ENCODE measurements at places on chromosomes 2 and 18.

GRCh38 chr2:202006301-202006700 lies 27.4 kb upstream of the FZD7 start:
- no peak for DNase-seq

DNA sequence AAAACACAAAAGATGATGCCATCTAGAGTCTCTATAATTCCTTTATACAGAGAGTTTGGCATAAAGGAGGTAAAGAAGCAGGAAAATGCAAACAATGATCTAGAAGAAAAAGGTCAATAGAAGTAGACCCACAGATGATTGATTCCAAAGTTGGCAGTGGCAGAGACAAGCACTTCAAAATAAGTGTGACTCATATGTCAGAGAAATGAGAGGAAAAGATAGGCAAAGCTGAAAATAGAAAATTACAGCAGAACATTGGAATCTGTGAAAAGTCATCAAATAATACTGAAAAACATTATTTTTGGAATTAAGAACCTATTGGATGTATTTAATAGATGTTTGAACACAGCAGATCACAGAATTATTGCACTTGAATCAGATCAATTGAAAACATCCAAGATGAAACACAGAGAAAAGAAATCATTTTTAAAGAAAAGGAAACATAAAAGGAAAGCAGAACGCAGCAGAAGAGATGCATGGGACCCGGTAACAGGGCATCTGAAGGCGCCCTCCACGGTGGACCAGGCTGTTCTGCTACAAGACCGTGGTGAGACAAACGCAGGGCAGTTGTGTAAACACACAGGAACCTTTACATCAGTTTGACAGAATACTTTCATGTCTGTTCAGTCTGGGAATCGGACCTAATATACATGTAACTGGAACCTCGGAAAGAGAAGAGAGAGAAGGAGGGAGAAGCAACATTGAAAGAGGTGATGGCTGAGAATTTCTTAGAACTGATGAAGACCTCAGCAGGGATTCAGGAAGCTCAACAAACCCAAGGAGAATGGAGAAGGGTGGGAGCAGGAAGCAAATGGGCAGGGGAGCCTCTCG lies 74.6 kb upstream of the GPC1 start:
- DNase-seq = no peak

DNA sequence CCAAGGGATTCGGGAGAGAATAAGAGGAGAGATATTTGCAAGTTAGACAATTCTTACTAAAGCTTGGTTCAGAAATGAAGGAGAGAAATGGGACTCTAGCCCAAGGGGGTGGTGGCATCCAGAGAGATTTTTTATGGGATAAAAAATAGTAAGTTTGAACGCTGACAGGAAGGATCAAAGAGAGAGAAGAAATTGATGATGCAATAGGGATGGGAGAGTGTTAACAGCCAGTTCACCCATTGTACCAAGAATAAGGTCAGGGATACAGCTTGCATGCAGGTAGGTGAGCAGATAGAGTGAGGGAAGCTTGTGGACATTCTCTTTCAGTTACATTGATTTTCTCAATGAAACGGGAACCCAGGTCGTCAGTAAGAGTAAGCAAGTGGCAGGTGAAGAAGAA lies 1.2 kb upstream of the ARHGAP25 start:
- DNase-seq = no peak

GRCh38 chr2:220648628-220649027 lies 923.5 kb downstream of the EPHA4 start:
- no peak for DNase-seq

DNA sequence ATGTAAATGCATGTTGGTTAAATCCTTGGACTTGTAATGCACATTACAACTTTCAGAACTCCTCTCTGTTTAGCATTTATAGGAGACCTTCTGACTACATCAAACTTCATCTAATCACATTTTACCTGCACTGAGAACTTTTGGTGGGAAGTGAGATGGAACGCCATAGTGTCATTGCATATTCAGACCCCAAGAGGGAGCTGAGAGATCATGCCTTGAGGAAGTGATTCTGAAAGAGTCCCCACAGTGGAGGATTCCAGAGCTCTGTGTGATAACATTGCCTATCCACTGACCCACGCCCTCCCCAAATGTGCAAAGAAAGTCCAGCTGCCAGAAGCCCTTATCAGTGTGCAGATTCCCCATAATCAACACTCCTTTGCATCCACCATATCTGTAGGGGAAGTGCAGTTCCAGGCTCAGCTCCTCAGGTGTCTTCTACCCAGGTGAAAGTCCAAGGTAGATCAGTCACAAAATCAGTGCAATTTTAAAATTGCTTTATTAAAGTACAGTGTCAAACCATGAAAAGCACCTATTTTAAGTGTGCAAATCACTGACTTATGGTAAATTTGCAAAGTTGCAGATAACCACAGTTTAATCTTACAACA lies 212.4 kb downstream of the RPIA start:
- peak; percentile 5 for DNase-seq

GRCh38 chr2:96762529-96763311 lies 2.0 kb downstream of the CNNM4 start:
- no peak for DNase-seq

GRCh38 chr18:49731860-49732311 lies 81.4 kb downstream of the ACAA2 start:
- DNase-seq = no peak

DNA sequence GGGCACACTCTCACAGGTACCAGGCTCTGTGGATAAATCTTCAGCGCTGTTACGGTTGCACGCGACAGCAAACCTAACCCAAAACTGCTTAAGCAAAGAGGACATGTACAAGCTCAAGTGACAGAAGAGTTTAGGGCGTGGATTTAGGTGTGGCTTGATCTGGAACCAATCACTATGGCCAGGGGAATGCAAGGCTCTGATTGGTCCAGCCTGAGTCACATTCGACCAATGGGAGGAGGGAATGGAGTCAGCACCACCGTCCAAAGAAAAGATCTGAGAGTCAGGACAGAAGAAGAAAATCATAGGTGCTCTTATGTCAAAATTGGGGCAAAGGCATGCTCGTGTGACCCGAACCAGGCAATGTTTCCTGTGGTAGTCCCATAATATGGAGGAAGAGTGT lies 139.0 kb downstream of the TRIM43 start:
- DNase-seq = no peak

DNA sequence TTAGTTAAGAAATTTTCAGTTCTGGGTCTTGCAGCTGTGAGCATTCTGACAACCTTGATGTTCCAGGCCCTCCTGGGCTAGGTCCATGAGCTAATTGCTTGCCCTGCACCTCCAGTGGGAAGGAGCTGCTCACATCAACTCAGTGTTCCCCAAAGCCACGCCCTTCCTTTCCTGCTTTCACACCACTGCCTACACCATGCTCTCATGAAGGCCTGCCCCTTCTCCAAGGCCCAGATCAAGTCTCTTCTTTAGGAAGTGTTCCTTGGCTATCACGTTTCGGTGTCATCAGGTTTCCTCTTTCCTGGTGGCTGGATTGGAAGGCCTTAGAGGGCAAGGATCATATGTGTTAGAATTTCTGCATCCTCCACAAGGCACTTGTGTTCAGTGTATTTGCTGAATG lies 18.8 kb downstream of the TMEM127 start:
- no peak for DNase-seq

GRCh38 chr2:217437290-217437870 lies 565.4 kb downstream of the TNS1 start:
- no peak for DNase-seq

- DNase-seq = no peak
These were observed 139.6 kb downstream of the TWIST2 start for GRCh38 chr2:238987352-238987981.

DNA sequence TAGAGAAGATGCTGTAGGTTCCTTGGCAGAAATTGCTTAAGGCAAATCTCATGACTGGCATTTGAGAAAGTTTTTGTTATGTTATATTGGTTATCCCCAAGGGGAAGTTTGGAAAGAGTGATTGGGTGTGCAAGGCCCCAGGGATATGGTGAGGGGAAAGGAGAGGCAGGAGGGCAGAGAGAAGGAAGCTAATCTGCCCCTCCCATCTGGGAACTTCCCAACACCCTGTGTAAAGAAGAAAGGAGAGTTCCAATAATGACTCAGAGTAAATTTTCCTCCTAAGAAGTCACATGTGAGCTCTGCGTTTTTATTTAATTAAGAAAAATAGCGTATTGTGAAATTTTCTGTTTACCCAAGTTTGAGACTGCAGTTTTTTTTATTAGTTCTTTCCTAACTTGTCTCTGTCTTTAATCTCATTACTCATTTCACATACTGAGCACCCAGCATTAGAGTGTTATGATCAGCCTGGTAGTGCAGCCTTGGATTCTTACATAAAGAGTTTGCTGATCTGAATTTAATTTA lies 3.1 kb upstream of the KYNU start:
- DNase-seq = peak; percentile 95
